Stimulated activated CD8-positive, alpha-beta memory T cell treated with anti-CD3 and anti-CD28 coated beads, Interleukin-7, amount 100 ng/mL, for 48 hours (primary cell): ENCODE measurements at places on chromosomes 16 and 17.

- no peak for DNase-seq
Measured at GRCh38 chr16:342455-343213, 9.9 kb downstream of the AXIN1 start.

DNA sequence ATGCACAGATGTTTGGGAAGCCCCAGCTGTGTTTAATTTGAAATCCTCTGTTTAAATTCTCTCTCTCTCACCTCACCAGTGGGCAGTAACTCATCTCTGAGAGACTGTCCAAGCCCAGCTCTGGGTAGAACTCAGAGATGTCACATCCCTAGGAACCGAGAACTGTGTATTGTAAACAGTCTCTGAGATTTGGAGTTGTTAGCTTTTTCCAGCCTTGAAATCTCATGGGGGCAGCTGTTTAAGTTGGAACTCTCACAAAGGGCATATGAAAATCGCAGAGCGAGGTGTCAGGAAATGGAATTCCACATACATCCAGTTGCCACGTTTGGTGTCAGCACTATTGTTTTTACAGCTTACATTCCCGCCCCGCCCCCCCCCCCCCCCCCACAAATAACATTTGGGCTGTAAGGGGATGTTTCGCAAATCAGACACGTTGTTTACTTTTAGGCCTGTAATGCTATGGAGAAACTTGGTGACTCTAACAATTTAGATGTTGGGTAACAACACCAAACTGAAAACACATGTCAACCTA, 34.3 kb downstream of the VPS35L start:
- DNase-seq, result no peak

DNA sequence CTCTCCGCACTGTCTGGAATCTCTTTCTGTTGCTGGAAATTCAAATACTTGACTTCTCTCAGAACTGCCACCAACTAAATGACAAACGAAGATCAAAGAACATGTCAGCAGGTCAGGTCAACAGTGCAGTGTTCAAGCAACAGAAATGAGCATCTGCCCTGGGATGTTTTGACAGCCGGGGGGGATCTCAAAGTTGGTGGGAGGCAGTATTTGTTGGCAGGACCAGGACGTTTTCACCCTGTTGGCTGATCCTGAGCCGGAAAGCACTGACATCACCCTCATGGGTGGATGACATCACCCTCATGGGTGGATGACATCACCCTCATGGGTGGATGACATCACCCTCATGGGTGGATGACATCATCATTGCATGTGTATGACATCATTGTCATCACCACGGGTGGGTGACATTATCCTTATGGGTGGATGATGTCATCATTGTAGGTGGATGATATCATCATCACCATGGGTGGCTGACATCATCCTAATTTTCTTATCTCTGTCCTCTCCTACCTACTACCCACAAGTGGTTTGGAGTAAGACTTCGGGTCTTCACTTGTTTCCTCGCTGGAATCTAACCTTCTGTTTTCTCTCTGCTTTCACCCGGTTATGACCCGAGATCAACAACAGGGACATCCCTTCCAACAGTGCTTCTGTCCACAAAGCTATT, 18.9 kb downstream of the DNAH17 start:
- DNase-seq, result no peak

GRCh38 chr17:40577611-40578065, 12.4 kb upstream of the CCR7 start:
- no peak for DNase-seq

DNA sequence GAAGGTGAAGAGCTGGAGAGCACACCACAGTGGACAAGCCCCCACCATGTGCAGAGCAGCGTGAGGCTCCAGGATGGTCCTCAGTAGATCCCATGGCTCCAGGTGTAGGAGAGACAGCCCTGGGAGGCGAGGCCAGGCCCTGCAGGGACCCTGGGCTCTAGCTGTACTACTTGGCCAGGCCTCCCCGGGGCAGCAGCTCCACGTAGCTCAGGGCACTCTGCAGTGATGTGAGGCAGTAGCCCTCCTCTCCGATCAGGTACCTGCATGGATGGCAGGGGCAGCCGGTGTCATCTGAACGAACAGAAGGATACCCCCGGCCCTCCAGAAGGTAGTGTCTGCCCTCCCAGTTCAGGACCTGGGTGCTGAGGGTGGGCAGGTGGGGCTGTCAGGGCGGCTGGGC, 6.2 kb upstream of the SPATA2L start:
- DNase-seq, result no peak

DNA sequence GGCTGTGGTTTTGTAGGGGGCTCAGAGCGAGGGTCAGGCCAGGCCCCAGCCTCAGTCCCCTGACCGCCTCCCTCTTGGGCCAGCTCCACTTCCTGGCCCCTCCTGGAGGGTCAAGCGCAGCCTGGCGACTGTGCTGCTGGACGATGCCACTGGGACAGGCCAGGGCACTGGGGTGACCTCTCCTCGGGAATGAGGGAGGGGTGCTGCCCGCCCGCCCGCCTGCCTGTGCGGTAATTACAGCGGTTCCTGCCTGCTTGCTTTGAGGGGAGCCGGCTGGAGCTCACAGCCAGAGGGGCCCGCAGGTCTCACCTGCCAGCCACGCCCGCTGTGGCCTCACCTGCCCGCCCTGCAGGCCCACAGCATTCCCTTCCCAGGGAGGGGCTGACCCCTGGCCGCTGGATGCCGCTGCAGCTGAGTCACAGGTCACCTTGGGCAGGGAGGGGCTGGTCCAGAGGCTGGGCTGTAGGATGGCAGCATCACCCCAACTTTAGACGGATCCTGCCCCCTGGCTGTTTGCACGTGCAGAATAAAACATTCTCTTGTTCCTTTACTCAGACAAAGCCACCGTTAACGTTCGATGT, 76.7 kb upstream of the CBX4 start:
- no peak for DNase-seq

DNA sequence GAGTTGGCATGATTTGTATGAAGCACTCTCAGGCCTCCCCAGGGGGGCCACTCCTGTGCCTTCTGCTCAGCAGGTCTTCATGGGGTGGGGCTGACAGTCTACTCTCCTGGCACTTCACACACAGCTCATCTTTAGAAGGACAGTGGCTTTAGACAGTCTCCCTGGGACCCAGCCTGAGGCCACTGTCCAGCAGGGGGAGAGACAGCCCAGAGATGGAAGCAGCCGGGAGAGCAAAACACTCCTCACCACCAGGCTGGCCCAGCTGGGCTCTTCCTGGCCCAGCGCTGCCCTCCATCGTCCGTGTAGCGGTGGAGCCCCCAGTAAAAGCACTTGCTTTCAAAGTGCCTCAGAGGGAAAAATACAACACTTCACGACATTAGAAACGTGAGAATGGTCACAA, 62.0 kb upstream of the CRHR1 start:
- DNase-seq, result no peak

DNA sequence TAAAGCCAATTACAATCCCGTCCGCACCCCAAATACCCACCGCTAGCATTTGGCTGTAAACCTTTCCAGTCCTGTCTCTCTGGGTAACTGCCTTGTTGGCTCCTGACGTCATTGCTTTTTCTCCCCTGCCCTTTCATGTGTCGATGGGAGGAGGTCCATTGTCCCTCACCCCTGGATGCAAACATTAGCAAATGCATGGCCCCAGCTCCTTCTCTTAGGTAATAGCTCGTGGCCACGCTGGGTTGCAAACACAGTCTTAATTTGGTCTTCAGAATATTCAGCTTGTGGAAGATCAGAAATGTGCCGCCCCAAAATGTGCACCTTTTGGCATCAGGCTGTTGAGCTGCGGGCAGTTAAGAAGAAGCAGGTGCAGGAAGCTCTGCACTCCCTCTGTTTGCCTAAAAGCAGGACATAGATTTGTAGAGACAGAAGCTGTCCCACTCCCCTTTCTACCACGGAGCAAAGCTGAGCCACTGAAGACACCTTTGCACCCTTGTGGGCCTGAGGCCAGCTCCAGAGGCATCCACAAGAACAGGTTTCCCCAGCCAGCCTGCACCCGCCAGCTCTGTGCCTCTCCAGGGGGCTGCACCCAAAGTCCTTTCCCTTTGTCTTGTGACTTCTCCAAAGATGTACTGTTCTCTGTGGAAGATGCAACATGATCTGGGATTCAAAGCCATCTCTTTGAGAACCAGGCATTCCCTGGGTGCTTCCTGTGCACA, 127.3 kb downstream of the MGAT5B start:
- DNase-seq, result no peak

DNA sequence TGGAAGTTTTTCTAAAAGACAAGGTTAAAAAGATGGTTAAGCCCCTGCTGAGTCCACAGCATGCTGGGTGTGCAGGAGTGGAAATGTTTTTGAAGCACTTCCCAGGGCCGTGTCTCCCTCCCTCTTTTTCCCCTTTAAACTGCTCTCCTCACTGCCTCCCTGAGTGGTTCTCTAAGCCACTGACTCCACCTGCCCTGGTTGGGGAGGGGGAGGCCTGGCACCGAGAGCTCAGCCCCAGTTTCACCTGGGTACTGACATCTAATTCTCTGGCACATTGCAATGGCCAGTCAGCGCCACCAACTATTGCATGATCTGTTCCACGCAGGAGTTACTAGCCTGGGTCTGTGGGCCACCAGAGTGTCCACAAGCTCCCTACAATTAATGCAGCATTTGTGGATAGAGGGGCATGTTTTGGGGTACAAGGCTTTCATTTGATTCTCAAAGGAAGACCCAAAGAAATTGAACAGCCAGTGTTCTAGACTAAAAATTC, 22.7 kb downstream of the MPP3 start:
- DNase-seq, result no peak

DNA sequence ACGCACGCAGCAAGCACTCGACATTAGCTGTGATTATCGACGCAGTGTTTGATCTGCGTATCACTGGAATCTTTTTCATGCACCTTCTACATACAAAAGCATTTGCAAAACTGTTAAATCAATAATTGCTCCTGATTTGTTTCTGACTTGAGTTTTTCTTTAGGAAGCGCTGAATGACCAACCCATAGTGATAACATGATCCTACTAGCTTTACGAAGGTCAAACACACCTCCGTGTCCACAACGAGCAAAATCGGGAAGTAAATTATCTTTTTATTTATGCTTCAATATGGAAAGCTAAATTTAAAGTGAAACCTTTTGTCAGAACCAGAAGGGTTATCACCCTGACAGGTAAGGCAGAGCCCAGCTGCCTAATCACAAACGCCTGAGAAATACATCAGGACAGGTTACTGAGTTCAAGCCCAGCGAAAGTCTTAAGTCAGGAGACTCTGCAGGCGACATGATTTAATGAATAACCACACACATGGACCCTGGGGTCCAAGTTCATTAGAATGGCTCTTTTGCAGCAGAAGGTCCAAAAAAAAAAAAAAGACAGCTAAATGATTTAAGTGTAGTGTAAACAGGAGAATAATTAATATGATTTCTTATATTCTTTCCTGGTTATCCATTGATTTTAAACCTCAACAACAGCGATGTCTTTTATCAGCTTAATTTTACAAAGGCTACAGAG, 104.2 kb downstream of the ADCY9 start:
- DNase-seq, result no peak

DNA sequence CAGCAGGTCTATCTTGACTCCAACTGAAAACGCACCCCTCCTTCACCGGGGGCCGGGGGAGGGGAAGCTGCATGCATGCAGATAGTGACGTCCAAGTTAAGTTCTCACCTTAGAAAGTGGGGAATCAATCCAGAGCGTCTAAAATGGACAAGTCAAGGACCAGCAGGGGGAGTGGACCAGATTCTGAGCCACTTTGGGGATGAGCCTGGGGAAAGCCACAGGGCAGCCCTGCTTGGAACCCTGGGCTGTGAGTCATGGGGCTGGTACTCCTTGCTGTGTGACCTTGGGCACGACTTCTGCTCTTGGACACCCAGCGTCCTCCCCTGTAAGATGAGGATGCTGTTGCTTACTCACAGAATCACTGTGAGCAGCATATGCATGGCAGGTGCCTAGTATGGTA, 9.1 kb downstream of the TNFRSF13B start:
- DNase-seq, result no peak

DNA sequence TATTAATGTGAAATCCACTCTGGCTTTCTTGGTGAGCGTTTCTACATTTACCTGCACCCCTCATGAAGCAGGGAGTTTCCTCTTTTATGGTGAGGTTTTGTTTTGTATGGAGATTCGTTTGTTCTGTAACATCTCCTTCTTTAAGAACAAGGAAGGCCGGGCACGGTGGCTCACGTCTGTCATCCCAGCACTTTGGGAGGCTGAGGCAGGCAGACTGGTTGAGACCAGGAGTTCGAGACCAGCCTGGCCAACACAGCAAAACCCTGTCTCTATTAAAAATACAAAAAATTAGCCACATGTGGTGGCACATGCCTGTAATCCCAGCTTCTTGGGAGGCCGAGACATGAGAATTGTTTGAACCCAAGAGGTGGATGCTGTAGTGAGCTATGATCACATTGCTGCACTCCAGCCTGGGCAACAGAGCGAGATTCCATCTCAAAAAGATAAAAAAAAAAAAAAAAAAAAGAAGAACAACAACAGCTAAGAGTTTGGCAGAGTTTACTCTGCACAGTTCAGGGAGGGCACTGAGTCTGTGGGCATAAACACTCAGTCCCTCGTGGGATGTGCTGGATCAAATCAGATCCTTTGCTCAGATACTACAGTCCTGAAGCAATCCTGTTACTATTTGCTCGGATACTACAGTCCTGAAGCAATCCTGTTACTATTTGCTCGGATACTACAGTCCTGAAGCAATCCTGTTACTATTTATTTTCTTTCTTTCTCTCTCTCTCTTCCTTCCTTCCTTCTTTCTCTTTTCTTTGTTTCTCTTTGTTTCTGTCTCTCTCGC, 28.9 kb downstream of the ADCY9 start:
- DNase-seq, result no peak
